ENCODE measurements at places on chromosomes 12 and 14.

DNA sequence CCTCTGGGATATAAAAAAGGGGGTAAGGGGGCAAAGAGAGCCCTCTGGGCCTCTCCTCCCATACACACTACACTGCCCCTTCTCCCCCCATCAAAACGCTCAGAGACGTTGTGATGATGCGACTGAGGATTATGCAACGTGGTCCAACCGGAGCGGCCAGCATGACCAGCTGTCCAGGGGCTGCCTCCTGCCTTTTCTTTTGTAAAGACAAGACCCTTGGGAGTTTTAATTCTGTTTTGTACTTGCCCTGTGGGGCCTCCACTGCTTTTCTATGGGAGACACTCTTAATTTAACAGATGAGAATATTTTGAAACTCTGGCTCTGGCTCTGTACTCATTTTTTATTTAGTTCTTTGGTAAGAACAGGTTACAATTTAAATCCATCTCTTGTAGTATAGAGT lies 7.2 kb downstream of the MBD6 start:
- DNase-seq: no peak

DNA sequence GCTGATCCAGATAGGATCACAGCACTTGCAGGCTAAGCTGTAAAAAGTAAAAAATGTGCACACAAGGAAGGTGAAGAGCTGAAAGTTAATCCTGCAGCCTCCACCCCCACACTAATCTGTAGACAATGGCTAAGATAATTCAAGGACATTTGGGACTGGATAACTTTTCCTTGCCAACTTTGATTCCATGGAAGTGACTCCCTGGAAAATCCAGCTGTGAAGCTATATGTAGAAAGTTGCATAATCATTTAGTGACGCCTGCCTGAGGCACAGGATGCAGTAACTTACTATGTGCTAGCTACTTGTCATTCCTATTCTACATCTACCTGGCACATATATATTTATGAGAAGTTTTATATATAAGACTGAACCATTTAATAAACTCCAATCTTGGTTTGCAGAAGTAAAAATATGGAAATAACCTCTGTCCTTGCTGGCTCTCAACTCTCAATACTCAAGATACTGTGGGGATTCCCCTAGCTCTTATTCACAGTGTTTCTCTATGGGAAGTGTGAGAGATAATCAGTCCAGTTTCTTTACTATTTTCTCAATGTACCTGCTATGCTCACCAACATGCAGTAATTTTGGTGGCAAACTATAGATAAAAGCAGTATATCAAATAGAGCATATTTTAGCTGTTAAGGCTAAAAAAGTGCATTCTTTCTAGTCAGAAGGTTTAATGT lies 14.8 kb downstream of the LDHB start:
- no peak for DNase-seq

DNA sequence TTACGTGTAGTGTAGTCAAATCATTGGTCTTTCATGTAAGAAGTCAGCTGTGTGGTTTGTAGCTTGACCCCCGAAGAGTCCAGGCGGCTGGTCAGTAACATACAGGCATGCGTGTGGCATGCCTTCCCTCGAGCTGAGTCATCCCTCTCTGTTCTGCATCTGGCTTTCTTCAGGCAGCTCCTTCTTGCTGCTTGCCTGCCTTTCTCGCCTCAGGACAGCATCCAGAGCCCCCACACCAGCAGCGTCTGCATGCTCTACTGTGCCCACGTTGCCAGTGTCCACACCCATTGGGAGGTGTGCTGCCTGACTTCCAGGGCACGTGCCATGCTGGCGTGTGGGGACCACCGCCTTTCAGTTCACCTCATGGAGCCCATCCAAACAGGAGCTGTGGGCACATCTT lies 96.8 kb downstream of the EP400 start:
- DNase-seq: no peak

- DNase-seq: no peak
Observed at GRCh38 chr12:51961834-51962233, 10.3 kb downstream of the ACVR1B start.

GRCh38 chr14:33678005-33678404 lies 272.9 kb downstream of the EGLN3 start:
- no peak for DNase-seq

GRCh38 chr12:41486718-41487117 lies 298.6 kb downstream of the PDZRN4 start:
- no peak for DNase-seq

DNA sequence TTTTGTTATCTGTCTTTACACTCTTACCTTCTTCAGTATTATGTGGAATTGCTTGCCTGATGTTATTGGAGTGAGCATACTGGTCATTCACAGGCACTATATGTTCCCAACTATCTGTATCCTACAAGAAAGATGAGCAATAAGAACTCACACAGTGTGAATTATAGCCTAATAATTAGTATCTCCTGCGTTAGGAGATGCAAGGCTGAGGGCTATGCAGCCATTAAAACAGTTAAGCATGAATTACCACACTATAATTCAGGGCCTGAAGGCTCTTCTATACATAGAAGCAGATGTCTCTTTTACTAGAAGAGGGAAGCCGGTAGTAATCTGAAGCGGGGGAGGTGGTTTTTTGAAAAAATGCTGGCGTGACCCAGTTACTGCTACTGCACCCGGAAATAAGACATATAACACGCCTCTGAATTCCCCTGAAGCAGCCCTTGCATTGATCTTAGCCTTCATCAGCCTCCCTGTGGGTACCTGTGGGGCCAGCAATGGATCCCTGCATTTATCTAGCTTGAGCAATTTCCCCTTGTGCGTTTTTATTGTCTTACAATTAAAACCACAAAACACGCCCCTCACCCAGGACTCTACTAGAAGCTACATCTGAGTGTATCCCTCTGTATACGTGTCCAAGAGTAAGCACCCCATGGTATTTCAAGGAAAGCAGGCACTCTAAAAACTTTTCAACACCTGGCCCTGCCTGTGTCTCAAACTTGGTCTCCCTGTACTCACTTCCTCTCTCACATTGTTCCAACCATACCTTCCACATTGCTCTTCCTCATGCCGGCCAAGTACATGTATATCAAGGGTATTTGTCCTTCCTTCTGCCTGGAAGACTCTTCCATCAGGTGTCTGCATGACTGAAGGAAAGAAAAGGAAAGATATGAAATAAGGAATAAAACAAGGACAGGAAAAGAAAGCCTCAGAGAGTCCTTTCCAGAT lies 210.9 kb upstream of the ARID2 start:
- no peak for DNase-seq

DNA sequence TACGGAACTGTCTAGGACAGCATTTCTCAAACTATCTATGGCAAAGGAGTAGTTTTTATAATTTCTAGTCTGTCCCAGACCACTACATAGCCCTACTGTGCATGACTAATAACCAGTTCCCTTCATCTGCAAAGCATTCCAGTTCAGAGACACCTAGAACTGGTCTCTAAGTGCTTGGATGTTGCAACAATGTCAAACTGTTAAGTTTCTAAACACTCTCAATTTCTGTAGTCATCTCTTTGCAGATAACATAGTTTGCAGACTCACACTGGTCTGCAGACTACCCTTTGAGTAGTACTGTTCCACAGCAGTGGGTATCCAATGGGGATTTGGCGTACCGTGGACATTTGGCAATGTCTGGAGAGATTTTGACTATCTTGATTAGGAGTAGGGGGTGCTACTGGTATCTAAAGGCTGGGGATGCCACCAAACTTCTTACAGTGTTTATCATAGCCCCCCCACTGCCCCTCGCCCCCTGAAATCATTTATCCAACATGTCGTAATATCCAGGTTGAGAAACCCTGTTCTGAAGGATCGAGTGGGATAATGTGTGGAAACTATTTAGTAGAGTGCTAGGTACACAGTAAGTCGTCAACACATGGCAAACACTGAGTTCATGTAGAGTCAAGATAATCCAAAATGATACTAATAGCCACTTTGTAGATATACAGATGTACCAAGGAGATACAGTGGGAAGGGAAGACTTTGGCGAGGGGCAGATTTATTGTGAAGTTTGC lies 1.7 kb downstream of the C12orf76 start:
- no peak for DNase-seq

- no peak for DNase-seq
Observed at GRCh38 chr12:22275843-22276242, 58.7 kb downstream of the ST8SIA1 start.

DNA sequence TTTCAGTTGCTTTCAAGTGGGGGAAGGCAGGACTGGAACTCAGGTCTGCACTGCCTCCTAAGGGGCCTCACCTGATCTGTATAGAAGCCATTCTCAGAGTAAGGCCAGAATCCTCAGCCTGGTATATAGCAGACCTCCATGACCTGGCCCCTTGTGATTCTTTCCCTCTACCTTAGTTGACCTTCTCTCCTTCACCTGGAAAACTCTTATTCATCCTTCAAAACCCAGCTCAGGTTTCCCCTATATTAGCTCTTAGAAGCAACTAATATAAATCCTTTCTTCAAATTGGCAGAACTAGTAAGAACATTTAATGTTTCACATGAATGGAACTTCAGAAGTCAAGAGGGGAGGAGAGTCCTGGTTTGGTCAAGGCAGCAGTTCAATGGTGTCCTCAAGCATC lies 26.0 kb upstream of the WSCD2 start:
- DNase-seq: no peak

- no peak for DNase-seq
Observed at GRCh38 chr12:6272300-6273204, 37.9 kb upstream of the PLEKHG6 start.
